Stimulated activated CD8-positive, alpha-beta memory T cell treated with anti-CD3 and anti-CD28 coated beads, Interleukin-7, amount 100 ng/mL, for 4 hours (primary cell): ENCODE measurements at places on chromosomes 6 and 20.

GRCh38 chr6:141510803-141511202 lies 621.9 kb upstream of the GJE1 start:
- no peak for DNase-seq

DNA sequence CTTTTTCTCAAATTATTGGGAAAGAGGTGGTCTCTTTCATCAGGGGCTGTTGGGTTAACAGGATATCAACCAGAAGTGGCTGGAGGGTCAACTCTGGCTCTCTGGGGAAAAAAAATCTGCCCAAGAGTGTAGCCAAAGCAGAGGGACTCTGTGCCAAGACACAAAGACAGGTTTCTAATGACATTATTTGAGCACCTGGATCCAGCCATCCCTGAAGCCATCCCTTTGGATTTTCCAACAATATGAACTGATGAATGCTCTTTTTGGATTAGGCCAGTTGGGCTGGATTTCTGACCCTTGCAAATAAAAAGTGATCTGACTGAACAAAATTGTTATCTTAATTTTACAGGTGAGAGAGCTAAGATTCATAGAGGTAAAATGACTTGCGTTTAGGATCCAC lies 88.7 kb downstream of the KCNB1 start:
- no peak for DNase-seq

- no peak for DNase-seq
Measured at GRCh38 chr20:46568570-46569129, 18.2 kb upstream of the OCSTAMP start.

- DNase-seq: no peak
Measured at GRCh38 chr20:42435230-42435629, 754.5 kb downstream of the PTPRT start.
